ENCODE measurements at places on chromosomes 12 and 14.
A peak's percentile ranks its signal among the peaks of the same experiment; 100 is the strongest.

DNA sequence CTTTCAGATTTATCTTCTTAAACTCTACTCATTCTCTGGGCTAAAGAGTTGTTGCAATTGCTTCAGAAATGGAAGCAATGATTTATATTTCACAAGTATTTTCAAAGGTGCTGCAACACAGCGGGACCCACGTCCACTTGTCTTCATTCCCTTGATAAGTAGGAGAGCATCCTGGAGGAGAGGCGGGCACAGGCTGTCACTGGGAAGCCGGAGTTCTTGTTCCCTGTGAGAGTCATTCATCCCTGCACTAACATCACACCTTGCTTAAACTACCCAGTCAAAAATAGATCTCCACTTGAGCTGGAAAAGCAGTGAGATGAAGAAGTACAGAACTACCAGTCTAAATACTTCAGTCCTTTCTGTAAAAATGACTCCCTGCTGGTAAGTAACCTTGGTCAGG lies 160.5 kb upstream of the RASSF8 start:
- no peak for DNase-seq

- no peak for DNase-seq
Measured at GRCh38 chr12:64582862-64583261, 27.4 kb upstream of the RASSF3 start.

- DNase-seq, result no peak
Measured at GRCh38 chr14:105220699-105221597, 27.4 kb upstream of the BTBD6 start.

- no peak for DNase-seq
Measured at GRCh38 chr14:105193916-105194782, 13.0 kb upstream of the NUDT14 start.

DNA sequence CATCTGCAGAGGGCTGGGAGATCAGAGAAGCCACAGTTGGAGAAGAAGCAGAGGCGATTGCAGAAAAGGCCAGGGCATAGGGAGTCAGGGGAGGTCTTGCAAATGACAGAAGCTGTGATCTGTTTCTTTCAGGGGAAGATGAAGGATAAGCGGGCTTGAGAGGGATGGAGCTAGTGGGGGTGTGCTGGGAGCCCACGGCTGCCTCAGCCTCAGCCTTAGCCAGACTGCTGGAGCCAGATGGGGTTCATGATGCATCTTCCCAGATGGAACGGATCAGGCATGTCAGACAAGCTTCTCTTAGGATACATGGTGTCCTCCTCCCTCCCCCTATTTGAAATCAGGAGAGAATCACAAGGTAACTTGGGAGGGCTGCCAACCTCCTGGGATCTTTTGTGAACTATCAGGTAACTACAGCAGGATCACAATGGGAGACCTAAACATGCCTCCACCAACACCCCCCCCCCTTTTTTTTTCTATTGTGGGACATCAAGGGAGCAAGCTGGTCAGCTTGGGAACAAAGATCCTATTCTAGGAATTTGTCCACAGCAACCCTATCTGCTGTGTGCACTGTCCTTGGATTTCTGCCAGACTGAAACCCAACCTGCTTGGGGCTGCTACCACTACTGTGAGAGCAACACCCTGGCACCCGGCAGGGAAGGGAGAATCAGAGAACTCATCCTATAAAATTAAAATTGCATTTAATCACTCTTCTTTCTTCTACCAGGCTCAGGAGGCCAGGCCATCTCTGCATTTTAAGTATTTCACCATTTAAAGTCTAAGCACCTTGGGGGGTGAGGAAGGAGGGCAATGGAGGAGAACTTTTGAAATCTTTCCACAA lies 10.7 kb upstream of the ATP2A2 start:
- DNase-seq, result no peak

DNA sequence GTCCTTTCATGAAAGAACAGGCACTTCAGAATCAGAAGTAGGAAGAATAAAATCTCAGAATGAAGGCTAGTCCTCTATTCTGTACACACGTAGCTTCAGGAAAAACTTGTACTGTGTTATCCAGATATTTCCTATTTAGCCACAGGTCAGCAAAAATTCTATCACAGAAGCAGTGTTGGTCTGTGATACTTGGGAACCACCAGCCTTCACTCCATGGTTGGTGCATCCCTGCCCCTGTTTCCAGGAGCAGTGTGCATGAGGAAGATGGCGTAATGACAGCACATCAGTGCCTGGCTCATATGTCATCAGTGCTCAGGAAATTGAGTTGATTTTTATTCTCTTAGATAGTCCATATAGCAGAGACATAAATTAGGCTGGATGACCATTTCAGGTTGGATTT lies 87.7 kb downstream of the SAMD4A start:
- DNase-seq, result no peak

- DNase-seq, result no peak
Measured at GRCh38 chr14:52977798-52978197, 26.9 kb upstream of the FERMT2 start.

- DNase-seq, result no peak
Measured at GRCh38 chr12:5720381-5721005, 224.6 kb downstream of the ANO2 start.

DNA sequence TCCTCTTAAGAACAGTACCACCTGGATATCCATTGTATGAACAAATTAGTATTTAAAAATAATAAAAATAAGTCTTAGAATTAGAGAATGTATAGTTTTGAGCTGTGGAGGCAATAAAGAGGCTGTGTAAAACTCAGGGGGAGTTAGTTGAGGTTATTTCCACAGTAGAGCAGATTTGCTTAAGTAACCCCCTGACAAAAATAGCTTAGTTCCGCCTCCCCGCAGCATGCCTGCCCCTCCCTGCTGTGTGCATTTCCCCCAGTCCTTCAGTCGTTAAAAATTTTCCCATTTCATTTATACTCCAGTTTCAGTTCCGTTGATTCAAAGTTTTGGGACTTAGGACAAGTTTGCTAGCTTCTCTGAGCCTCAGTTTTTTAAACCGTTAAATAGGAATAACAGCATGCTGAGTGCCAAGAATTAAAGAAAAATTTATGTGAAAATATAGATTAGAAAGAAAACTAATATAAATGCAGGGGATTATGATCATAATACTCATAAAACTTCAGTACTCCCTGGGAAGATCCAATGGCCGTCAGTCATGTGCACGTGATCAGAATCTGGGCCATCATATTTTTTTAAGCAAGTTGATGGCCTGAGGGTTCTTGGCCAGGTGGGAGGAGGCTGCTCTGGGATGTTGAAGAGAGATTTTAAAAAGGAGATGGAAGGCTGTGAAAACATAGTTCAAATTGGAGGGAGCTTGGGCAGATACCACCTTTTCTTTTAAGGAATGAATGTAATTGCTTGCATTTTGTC lies 14.5 kb upstream of the SLC38A2 start:
- DNase-seq, result no peak

DNA sequence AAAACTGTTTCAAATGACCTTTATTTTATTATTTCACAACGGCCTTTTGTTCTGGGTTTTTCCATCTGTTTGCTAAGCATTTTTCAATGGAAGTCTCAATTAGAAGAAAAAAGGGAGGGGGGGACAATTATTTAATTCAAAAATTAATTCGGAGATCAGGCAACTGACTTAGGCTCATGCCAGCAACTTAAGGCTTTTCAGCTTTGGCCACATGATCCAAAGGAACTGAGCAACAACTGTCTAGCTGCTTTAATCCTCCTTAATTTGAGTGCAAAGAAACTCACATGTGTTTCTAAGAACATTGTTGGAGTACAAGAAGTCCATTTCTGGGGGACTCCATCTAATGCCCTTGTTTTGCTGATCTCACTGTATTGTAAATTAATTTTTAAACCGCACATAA lies 188.0 kb downstream of the EXOC5 start:
- DNase-seq, result no peak

DNA sequence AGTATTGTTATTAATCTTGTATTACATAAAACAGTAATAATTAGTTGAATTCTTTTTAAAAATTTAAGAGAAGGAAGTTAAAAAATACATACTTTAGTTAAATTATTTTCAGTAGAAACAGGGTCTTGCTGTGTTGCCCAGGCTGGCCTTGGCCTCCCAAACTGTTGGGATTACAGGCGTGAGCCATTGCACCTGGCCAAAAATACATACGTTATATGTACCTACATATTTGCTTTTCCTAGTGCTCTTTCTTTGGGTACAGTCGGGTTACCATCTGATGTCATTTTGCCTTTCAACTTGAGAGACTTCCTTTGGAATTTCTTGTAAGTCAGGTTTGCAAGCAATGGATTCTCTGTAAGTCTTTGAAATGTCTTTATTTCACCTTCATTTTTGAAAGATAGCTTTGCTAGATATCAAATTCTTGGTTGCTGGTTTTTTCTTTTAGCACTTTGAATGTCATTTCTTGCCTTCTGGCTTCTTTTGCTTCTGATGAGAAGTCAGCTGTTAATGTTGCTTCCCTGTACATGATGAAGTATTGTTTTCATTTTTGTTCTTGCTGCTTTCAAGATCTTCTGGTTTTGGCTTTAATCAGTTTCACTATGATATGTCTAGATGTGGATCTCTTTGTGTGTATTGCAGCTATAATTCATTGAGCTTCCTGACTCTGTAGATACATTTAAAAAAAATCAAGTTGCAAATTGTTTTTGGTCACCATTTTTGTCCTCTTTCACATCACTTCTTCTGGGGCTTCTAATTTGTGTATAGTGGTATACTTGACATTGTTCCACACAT lies 84.4 kb downstream of the SPATS2 start:
- no peak for DNase-seq

- DNase-seq, result no peak
Measured at GRCh38 chr12:124592481-124593160, 25.2 kb upstream of the NCOR2 start.

DNA sequence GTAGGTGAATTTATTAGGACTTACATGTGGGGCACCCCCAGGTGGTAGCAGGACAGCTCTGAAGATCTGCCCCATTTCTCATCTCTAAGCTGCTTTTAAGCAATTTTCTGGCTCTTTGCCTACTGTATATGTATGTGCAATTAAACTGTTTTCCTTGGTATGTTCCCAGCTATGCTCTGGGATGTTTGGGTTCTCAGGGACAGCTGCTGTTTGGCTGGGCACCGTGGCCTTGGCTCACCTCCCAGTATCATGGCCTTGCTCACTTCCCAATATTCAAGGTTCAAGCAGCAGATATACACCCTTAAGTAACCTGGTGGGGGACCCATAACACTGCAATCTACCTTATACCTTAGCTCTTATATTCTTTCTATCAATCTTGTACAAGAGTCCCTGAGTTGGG lies 53.7 kb upstream of the KITLG start:
- DNase-seq, result no peak

DNA sequence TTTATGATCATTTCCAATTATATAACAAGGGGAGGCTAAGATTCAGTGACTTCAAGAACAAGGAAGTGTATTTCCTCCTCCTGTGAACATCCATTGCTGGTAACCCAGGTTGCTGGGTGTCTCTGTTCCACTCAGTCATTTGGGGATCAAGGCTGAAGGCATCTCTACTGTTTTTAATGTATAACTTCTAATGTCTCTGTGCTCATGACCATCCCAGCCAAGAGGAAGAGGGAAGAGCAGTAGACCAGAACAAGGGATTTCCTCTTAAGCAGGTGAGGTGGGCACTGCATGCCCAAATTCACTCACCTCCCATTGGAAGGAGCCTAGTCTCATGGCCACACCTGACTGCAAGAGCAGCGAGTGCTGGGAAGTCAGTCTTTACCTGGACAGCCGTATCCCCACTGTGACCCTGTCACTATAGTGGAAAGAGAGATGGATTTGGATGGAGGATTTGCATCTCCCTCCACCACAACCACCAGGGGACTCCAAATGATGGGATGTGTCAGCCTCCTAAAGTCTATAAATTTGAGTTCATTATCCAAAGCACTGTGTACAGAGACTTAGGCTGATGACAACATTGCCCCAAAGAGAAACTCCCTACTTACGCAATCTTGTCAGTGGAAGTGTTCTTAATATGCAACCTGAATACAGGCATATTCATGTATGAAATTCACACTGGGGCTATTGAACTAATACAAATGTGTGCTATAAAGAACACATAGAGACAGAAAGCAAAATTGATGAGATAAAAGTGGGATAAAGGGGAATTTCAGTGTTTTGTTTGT lies 368.7 kb downstream of the TMEM132D start:
- no peak for DNase-seq

DNA sequence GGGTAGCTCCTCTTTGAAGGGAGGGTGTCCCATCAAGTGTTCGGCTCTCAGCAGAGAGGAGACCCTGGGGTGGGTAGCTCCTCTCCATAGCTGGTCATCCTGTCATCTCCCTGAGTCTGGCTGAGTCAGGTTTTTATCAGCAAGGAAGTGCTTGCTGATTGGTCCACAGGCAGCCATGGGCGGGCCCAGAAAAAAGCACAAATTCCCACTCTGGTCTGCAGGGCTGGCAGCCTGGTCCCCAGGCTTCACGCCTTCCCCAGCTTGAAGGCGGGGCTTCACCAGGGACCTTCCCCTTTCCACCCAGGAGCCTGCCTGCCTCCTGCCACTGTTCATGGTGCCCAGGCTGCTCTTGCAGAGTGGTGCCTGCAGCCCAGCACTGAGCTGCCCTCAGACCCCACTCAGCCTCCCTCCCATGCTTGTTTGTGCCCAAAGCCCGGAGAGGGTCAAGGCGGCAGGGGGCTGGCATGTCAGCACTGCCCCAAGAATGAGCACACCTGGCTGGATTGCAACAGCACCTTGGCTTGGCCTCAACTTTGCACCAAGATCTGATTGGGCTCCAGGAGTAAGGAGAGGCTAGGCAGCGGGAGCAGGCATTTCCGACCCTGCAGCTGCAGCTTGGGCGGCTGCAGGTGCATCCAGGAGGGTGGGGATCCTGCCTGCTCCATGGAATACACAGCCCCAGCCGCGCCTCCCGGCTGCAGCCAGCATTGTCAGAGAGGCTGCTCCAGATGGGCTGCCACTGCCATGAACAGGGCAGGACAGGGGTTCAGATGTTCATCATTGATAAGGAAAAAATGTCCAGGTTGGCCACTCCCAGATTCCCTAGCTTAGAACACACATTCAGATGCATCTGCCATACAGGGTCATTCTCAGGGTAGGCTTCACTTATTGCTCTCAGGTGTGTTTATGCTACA lies 22.0 kb upstream of the WDR89 start:
- DNase-seq, result no peak

- no peak for DNase-seq
Measured at GRCh38 chr12:18165422-18165871, 75.5 kb upstream of the RERGL start.

- no peak for DNase-seq
Measured at GRCh38 chr14:91649930-91650329, 82.0 kb downstream of the CATSPERB start.

- peak; percentile 38 for DNase-seq
Measured at GRCh38 chr14:79011091-79011919, 841.1 kb downstream of the NRXN3 start.

GRCh38 chr14:22778084-22778483 lies 11.6 kb downstream of the OXA1L start:
- DNase-seq, result no peak
